GM12865 (cell line): ENCODE measurements at places on chromosomes 4 and X.
A peak's percentile ranks its signal among the peaks of the same experiment; 100 is the strongest.

DNA sequence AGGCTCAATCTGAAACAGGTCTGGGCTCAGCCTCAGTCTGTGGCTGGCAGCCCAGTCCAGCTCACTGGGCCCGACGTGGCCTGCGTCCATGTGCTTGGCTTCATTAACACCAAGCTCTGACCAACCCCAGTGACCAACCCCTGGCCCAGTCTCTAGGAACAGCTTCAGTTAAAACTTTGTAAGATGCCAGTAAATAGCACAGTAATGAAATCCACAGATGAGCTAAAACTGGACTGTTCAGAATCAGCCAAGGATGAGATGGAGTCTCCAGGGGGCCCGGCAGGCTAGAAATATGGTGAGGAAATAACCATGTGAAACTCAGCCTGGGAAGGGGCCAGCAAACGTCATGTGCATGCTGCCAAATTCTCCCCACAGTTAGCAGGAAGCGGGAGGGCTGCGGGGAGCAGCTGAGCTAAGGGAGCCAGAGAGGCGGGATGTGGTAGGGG is 37.1 kb upstream of the XPNPEP2 start:
- DNase-seq = no peak

- DNase-seq = no peak
These were observed 120.3 kb upstream of the DKK2 start for GRCh38 chr4:107156443-107156842.

GRCh38 chrX:121322159-121322558 is 274.7 kb downstream of the GLUD2 start:
- no peak for DNase-seq

DNA sequence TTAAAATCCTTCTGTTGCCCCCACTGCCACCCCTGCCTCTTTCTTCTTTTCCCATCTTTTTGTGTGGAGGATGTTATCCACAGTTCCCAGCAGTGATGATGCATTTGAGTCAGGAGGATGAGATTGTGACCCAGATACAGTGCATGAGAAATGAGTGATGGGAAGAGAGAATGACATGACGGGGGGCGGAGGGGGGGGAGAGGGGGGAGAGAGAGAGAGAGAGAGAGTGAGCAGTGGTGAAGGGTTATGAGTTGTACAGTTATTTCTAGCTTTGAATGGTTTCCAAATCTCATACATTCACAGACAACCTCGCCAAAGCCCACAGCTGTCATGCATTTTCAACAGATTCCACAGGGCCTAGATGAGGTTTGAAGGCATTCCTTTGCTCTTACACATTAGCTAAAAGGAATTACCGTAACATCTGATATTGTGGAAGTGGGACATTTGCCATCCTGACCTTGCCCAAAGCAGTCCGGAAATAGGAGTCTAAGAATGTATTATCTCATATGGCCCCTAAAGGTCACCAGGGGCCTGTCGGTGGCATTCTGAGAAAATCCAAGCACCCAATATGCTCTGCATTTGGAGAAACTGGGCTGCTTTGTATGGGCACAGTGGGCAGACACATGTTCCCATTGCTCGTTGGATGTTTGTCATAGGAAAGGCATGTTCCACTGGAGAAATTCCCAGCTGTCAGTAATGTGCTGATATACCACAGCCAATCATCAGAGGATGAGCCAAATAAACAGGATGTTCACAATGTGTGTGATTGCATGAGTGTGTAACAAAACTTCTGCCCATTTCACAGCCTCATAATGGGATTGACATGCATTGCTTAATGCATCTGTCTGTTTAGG is 435.8 kb downstream of the SPRY1 start:
- DNase-seq = no peak

DNA sequence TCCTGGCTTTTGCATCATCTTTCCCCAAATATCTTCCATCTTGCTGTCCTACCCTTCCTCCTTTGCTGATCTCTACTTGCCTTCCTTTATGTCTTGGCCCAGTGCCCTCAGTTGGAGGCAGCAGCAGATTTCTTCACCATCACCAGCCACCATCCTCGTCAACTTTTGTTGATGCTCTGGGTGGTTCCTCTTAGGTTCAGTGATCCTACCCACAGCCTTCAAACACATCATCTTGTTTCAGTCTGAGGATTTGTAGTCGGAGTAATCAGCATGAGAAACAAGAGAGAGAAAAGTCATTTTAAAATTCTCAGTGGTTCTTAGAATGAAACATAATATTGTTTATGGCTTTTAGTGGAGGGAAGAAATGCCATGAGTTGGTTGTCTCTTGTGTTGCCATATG is 65.8 kb downstream of the FTHL17 start:
- peak; percentile 0 for DNase-seq
